ENCODE measurements at places on chromosomes 11 and 22. TPM values are rescaled to one million over a fixed set of nuclear protein-coding genes. Genes with fewer than 3 reads are reported as not detected.

C11orf65 gene
- 3.4 TPM for total RNA-seq

HBG2 gene
- not detected for total RNA-seq

OR8G5 gene
- total RNA-seq: not detected

TRIM29 gene
- total RNA-seq: 0.32 TPM

TRIM66 gene
- 10.8 TPM for total RNA-seq

DNA sequence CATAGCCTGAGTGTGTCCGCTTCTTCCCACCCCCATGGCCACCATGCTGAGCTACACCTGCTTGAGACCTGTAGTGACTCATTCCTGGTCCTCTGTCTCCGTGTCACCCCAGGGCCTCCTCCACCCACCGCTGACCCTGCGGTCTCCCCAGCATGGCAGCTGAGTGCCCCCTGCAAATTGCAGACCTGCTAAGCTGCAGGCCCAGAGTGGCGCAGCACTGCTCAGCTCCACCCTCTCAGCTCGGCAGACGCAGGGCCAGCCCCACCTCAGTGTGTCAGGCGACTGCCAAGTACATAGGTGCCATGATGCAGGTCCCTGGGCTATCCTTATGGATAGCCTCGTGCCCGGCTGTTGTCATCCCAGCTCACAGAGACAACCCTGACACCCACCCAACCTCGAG lies 13.1 kb downstream of the MS4A15 start:
- no peak for ATAC-seq

DNA sequence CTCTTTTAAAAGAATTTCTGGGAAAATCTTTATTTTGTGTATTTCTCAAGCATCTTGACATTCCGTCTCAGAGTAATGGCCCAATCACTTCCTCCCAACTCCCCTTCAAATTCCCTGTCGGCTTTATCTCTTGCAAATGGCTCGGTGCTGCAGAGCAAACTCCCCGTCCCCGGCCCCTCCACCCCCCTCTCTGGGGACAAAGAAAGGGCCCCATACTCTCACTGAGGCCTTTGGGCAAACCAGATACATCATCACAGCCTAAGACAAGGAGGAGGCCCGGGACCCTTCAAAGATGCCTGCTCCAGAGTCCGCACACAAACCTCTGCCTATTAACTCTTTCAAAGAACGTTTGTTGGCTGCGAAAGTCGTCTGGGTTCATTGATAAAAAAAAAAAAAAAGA lies 3.9 kb upstream of the SMIM38 start:
- ATAC-seq: no peak

DNA sequence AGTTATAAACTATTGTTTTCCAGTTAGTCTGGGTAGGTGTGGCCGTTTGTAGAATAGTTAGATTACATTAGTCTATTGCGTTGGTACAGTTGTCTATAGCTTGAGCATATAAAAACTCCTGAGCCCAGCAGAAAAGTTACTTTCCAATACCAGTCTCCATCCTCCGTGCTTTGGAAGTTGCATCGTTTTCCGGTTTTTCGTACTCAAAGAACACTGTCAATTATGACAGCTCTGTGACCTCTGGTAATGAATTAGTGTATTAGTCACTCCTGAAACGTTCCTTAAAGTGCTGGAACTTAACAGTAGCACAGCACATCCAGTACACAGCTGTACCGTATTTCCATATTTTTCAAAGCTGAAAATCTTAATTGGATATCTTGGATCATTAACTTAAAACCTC lies 808 bp upstream of the MSANTD2 start:
- ATAC-seq: no peak

DNA sequence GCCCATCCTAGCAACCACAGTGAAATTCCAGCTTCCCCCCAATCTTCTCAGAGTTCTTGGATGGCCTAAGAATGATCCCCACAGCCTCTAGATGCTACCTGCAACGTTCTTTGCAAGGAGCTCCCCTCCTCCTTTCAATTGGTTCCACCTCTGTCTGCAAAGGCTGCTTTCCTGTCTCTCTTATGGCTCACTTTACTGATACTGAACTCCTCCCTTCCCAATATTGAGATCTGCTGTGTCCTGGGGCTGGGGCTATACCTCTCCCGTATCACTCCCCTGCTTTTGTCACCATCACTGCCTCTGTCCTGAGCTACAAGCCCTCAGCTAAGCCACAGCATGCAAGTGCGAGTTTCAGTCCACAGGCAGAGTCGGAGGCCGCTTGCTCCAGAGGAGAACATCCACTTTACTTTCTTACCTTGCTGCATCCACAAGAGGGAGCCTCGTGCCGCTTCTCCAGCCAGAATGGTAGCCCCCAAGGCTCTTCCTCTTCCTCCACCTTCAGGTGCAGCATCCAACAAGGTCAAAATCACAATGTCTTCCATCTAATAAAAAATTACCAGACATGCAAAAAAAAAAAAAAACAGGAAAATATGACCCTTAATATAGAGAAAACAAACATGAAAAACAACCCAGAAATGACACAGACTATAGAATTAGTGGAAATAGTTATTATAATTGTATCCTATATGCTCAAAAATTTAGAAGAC lies 48.6 kb upstream of the TMEM45B start:
- peak; percentile 81 for ATAC-seq

DNA sequence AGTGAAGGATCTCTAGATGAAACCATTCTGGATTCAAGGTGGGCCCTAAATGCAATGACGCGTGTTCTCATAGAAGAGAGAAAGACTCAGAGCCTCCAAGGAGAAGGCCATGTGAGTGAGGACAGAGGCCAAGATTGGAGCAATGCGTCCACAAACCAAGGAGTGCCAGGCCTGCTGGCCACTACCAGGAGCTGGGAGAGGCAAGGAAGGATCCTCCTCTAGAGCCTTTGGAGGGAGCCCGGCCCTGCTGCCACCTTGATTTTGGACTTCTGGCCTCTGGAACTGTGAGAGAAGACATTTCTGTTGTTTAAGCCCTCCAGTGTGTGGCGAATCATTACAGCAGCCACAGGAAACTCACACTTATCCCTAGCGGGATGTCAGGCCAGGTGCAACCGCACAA lies 52.7 kb upstream of the SHANK2 start:
- ATAC-seq: no peak

DNA sequence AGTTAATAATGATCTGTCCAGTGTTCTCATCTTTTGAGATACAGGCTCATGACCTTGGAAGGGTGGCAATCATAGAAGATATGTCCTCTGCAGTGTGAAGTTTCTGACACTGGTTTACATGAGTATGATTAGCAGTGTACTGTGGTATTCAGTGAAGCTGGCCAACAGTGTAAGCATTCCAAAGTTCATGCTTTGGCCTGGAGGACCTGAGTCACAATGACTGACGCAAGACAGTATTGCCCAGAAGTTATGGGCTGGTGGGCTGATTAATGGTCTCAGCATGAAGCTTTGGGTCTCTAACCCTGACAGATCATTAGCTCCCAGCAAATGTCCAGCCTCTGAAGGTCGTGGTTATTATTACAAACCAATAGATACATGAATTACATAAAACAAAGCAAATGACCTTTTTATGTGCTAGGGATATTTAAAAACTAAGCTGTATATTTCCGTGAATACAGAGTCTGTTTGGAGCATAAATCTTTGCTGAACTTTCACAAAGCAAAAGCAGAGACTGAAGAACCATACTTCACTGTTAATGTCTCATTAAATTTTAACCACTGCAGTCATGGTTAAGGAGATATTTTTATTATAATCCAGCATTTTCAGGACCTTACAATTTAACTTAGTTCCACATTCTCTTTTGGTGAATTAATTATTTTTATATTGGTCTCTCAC lies 28.3 kb upstream of the USP47 start:
- ATAC-seq: no peak

GRCh38 chr11:63855975-63856374 lies 17.1 kb downstream of the MARK2 start:
- no peak for ATAC-seq

DNA sequence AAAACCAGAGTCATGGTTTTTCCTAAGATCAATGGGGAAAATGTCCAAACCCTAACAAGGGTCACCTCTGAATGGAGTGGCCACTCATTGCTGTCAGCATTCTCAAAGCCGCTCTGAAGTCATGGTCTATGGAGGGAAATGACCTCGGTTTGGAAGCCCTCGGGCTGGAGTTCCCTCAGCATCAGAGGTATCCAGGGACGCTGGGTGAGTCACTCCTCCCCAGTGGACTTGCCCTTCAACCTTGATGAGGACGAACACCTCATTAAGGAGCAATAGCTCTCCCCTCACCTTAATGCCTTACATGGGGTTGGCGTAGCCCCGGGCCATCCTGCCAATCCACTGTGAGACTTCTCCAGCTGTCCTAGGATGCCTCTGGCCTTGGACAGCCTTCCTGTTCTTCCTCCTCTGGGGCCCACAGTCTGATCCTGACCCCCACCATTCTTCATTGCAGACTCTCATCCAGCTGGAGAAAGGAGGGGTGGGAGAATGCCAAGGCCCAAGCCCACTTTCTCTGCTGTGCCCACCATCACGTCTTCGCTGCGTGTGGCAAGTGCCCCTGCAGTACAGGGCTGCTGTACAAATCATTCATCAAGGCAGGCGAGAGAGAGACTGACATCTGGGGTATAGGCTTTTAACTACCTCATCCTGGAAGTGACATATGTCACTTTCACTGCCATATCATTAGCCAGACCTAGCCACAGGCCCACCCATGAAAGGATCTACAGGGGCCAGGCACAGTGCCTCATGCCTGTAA lies 25.4 kb upstream of the MYH9 start:
- no peak for ATAC-seq

GRCh38 chr22:25083807-25084200 lies 115.9 kb upstream of the CRYBB3 start:
- peak; percentile 34 for ATAC-seq

DNA sequence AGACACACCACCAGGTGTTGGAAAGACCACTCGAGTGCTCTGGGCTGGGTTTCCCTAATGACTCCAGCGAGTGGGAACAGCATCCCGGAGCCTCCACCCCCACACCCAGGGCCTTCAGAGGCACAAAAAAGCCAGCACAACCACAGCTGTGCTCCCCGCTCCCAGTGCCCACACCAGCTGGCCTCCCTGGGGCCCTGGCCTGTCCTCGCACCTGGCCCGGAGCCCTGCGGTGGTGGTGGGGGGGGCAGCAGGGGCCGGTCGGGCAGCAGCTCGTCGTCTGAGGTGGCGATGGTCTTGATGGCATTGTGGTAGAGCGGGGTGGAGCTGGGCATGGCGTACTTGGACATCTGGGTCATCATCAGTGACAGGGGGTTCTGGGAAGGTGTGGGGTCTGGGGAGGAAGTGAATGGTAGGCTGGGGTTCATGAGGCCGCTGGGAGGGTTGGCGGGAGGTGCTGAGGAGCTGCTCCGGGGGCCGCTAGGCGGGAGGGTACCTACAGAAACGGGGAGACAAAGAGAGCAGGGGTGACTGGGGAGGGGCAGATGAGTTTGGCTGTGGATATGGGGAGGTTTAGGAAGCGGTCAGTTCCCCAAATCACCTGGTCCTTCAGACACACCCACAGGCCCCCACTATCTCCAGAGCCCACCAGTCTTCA lies 16.1 kb downstream of the CXCR5 start:
- ATAC-seq: no peak

GRCh38 chr11:9642894-9643293 lies 21.0 kb upstream of the SWAP70 start:
- ATAC-seq: no peak
